Progenitor cell of endocrine pancreas (in vitro differentiated cells): ENCODE measurements at places on chromosomes 12 and 14. TPM values are rescaled to one million over a fixed set of nuclear protein-coding genes. Genes with fewer than 3 reads are reported as not detected.

GRCh38 chr12:64808110-64808509 is 16.3 kb upstream of the TBC1D30 start:
- H3K27me3 ChIP-seq, result peaks cover 14% of the 10 kb centered on the region
- H3K4me3 ChIP-seq, result no peak overlapping the region
- H3K36me3 ChIP-seq, result no peaks in the 10 kb centered on the region
- peaks cover 6% of the 10 kb centered on the region for H3K4me1 ChIP-seq

The CFAP54 gene
- total RNA-seq, result 5.9 TPM in 2 replicates

GRCh38 chr12:54030889-54031471 is 1.9 kb upstream of the HOXC5 start:
- H3K4me3 ChIP-seq, result peak overlapping the region; percentile 11
- H3K4me1 ChIP-seq, result peaks cover 22% of the 10 kb centered on the region
- H3K27me3 ChIP-seq, result peaks cover 84% of the 10 kb centered on the region
- H3K27ac ChIP-seq, result peak overlapping the region; percentile 37
- DNase-seq, result no peak

The GZMH gene
- total RNA-seq, result not detected in 2 replicates

GRCh38 chr14:68248481-68249255 is 429.1 kb downstream of the RAD51B start:
- no peak overlapping the region for H3K4me3 ChIP-seq
- peak overlapping the region; percentile 89 for H3K27ac ChIP-seq
- H3K27me3 ChIP-seq, result no peaks in the 10 kb centered on the region
- DNase-seq, result no peak
- H3K4me1 ChIP-seq, result peaks cover 79% of the 10 kb centered on the region

- no peak overlapping the region for H3K27ac ChIP-seq
- peaks cover 27% of the 10 kb centered on the region for H3K27me3 ChIP-seq
- H3K4me1 ChIP-seq, result no peaks in the 10 kb centered on the region
- no peak overlapping the region for H3K4me3 ChIP-seq
- peaks cover 7% of the 10 kb centered on the region for H3K36me3 ChIP-seq
These were observed 4.6 kb upstream of the NGB start for GRCh38 chr14:77275601-77276017.

DNA sequence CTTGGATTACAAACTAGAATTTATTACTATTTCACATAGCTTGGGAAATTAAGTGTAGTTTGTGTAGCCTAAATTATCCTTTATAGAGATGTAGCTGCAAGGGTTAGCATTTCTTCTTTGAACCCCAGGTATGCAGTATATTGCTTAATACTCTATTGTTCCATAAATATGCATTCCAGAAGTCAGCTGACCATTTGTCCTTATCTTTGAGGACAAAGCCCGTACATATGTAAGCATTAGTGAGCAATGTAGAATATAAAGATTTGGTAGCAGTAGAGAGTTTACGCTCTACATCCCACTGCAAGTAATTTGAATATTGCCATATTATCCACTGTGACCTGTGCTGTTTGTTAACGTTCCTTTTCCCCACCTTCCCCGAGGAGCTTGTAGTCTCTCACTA is 26.9 kb downstream of the PPM1A start:
- H3K4me1 ChIP-seq, result peaks cover 25% of the 10 kb centered on the region
- no peak overlapping the region for H3K27ac ChIP-seq
- no peak for DNase-seq
- peaks cover 11% of the 10 kb centered on the region for H3K36me3 ChIP-seq
- no peak overlapping the region for H3K4me3 ChIP-seq
- no peaks in the 10 kb centered on the region for H3K27me3 ChIP-seq

The PTPRR gene
- total RNA-seq, result 0.38 and 0.47 TPM in 2 replicates

The MIPOL1 gene
- total RNA-seq, result 25.6 and 25.9 TPM in 2 replicates

- H3K27ac ChIP-seq, result no peak overlapping the region
- no peaks in the 10 kb centered on the region for H3K36me3 ChIP-seq
These were observed 24.1 kb upstream of the BICDL1 start for GRCh38 chr12:119964929-119965328.

- no peaks in the 10 kb centered on the region for H3K4me1 ChIP-seq
- DNase-seq, result no peak
- no peak overlapping the region for H3K4me3 ChIP-seq
- H3K36me3 ChIP-seq, result no peaks in the 10 kb centered on the region
- H3K27ac ChIP-seq, result no peak overlapping the region
These were observed 53.3 kb upstream of the NCOR2 start for GRCh38 chr12:124620606-124621295.

The KRT85 gene
- total RNA-seq, result not detected in 2 replicates

GRCh38 chr14:22583994-22584393 is 5.0 kb downstream of the DAD1 start:
- H3K36me3 ChIP-seq, result peaks cover 8% of the 10 kb centered on the region
- no peak overlapping the region for H3K27ac ChIP-seq

DNA sequence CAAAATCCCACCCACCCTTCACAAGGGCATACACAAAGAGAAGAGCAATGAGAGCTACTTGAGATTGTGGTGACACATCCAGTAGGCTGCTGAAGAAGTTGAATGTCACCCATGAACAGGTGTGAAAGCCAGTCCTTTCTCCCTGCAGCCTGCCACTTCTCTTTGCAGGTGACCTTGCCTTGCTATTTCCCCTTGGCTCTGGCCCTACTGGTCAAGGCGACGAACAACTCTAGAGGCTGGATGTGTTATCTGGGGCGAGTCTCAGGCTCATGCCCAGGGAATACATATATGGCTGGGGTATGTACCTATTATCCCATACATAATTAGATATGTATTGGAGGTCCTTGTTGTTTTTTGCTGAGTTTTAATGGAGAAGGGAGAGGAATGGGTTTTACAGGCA is 70.2 kb upstream of the EGLN3 start:
- DNase-seq, result no peak
- no peak overlapping the region for H3K27ac ChIP-seq
- no peak overlapping the region for H3K4me3 ChIP-seq
- peaks cover 14% of the 10 kb centered on the region for H3K4me1 ChIP-seq

The KSR2 gene
- total RNA-seq, result 1.8 TPM in 2 replicates

The C12orf50 gene
- total RNA-seq, result 0.10 and 0.16 TPM in 2 replicates

The CLIP1 gene
- 78.6 and 81.8 TPM in 2 replicates for total RNA-seq

DNA sequence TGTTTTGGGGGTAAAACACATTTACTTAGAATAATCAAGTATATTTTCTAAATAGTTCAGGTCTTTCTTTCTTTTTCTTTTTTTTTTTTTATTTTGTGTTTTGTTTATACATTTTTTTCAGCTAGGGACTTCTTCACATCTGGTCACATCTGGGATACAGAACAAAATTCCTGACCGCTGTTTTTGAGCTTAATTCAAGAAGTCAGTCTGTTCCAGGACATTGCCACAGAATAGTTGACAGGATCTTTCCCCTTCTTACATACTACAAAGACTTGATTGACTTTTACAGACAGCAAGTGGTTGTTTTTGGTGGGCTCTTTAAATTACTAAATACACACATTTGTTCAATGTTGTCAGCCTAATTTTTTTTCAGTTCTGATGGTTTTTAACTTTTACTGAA is 41.8 kb upstream of the DCN start:
- H3K27ac ChIP-seq, result no peak overlapping the region
- DNase-seq, result no peak
- no peaks in the 10 kb centered on the region for H3K36me3 ChIP-seq
- H3K27me3 ChIP-seq, result no peaks in the 10 kb centered on the region
- no peaks in the 10 kb centered on the region for H3K4me1 ChIP-seq
- no peak overlapping the region for H3K4me3 ChIP-seq

GRCh38 chr12:20140751-20141150 is 227.6 kb upstream of the PDE3A start:
- H3K27ac ChIP-seq, result no peak overlapping the region
- H3K4me3 ChIP-seq, result no peak overlapping the region
- H3K4me1 ChIP-seq, result peaks cover 2% of the 10 kb centered on the region

- peak overlapping the region; percentile 98 for H3K27ac ChIP-seq
- peaks cover 4% of the 10 kb centered on the region for H3K36me3 ChIP-seq
- H3K27me3 ChIP-seq, result no peaks in the 10 kb centered on the region
- H3K4me1 ChIP-seq, result peaks cover 16% of the 10 kb centered on the region
These were observed 227 bp downstream of the GPN3 start for GRCh38 chr12:110467847-110468213.

DNA sequence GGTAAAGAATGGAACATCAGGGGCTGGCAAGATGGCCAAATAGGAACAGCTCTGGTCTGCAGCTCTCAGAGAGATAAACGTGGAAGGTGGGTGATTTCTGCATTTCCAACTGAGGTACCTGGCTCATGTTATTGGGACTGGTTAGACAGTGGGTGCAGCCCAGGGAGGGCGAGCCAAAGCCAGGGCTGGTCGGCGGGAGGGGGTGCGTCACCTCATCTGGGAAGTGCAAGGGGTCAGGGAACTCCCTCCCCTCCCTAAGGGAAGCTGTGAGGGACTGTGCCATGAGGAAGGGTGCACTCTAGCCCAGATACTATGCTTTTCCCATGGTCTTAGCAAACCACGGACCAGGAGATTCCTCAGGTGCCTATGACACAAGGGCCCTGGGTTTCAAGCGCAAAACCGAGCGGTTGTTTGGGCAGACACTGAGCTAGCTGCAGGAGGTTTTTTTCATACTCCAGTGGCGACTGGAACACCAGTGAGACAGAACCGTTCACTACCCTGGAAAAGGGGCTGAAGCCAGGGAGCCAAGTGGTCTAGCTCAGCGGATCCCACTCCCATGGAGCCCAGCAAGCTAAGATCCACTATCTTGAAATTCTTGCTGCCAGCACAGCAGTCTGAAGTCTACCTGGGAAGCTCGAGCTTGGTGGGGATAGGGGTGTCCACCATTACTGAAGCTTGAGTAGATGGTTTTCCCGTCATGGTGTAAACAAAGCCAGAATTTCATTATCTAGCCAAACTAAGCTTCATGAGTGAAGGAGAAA is 317.6 kb downstream of the NELL2 start:
- no peak overlapping the region for H3K27ac ChIP-seq
- H3K4me3 ChIP-seq, result no peak overlapping the region
- DNase-seq, result no peak
- H3K36me3 ChIP-seq, result no peaks in the 10 kb centered on the region

The TMEM233 gene
- total RNA-seq, result not detected in 2 replicates

The ZNF385A gene
- 15.6 and 16.6 TPM in 2 replicates for total RNA-seq

The OR4E2 gene
- not detected in 2 replicates for total RNA-seq

The PGF gene
- 3.5 and 8.2 TPM in 2 replicates for total RNA-seq

The GATC gene
- total RNA-seq, result 28.0 and 30.9 TPM in 2 replicates

The BBOF1 gene
- 4.5 and 5.6 TPM in 2 replicates for total RNA-seq

The BICDL1 gene
- total RNA-seq, result 11.1 and 11.7 TPM in 2 replicates
